ENCODE measurements at places on chromosomes 12 and 14. TPM values are rescaled to one million over a fixed set of nuclear protein-coding genes. Genes with fewer than 3 reads are reported as not detected.

STAC3 gene
- 0.08 TPM for total RNA-seq

LRRK2 gene
- 9.2 TPM for total RNA-seq

MEG3 gene
- 24.7 TPM for total RNA-seq

TUNAR gene
- not detected for total RNA-seq

TEAD4 gene
- 9.6 TPM for total RNA-seq

HPD gene
- 1.1 TPM for total RNA-seq

TAS2R8 gene
- total RNA-seq = not detected

SLCO1B1 gene
- not detected for total RNA-seq

Data from smooth muscle cell of the coronary artery (primary cell).